ENCODE measurements at places on chromosomes 11 and 22.

DNA sequence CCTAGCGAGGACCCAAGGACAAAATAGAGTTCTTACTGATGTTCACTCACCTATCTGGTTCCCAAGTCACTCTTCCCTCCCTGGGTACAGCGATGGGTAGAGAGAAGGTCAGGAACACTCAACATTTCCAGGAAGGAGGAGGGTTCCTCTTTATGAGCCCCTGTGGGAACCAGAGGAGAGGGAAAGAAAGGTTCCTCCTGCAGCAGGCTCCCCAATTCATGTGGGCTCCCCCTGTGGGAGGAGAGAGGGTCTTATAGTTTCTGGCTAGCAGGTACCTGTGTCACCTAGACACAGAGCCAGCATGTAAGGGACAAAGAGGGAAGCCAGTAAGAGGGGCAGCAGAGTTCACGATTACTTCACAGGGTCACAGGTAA is 93.5 kb downstream of the DBX1 start:
- DNase-seq = no peak
- H3K4me1 ChIP-seq = no peaks in the 10 kb centered on the region
- H3K4me3 ChIP-seq = no peak overlapping the region

DNA sequence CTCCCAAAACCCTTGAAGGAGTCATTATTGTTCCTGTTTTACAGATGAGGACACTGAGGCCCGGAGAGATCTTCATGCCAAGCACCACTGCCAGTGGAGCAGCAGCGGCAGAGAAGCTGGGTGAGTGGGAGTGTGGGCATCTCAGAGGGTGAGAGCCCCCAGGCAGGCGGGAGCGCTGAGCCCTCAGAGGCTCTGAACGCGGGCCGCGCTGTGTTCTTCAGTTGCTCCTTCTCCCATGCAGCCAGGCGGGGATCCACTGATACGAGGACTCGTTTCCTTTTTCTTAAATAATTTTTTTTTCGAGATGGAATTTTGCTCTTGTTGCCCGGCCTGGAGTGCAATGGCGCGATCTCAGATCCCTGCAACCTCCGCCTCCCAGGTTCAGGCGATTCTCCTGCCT is 47.0 kb downstream of the TPBGL start:
- DNase-seq = no peak
- H3K27me3 ChIP-seq = no peaks in the 10 kb centered on the region
- H3K4me3 ChIP-seq = no peak overlapping the region
- peaks cover 9% of the 10 kb centered on the region for H3K36me3 ChIP-seq
- no peak overlapping the region for H3K27ac ChIP-seq
- no peaks in the 10 kb centered on the region for H3K4me1 ChIP-seq

- H3K27me3 ChIP-seq = no peaks in the 10 kb centered on the region
- no peaks in the 10 kb centered on the region for H3K4me1 ChIP-seq
- no peaks in the 10 kb centered on the region for H3K36me3 ChIP-seq
- H3K4me3 ChIP-seq = peak overlapping the region; percentile 78
- no peak for DNase-seq
These were observed 816 bp upstream of the PLEKHA7 start for GRCh38 chr11:17014833-17015626.

GRCh38 chr22:43094085-43094484 is 4.9 kb upstream of the TTLL1 start:
- no peaks in the 10 kb centered on the region for H3K4me1 ChIP-seq
- H3K4me3 ChIP-seq = no peak overlapping the region
- no peak overlapping the region for H3K27ac ChIP-seq

- no peak for DNase-seq
- H3K4me1 ChIP-seq = no peaks in the 10 kb centered on the region
- no peaks in the 10 kb centered on the region for H3K36me3 ChIP-seq
- no peak overlapping the region for H3K4me3 ChIP-seq
- H3K27me3 ChIP-seq = no peaks in the 10 kb centered on the region
These were observed 87.1 kb upstream of the OPCML start for GRCh38 chr11:133619397-133619796.

DNA sequence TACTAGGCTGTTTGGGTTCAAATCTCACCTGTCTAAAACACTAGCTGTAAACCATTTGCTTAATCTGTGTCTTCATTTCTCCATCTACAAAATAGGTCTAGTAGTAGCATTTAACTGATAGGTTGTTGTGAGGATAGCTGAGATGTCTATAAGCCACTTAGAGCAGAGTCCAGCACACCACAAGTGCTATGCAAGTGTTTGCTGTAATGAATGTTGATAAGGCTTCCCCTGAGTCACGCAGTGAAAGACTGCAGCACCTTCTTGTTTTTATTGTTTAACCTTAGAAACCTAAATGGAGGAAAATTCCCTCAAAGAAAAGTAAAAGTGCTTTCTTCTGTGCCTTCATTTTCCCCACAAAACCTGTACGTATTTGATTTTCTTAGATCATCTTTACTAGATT is 23.1 kb upstream of the LDHA start:
- H3K27me3 ChIP-seq = no peaks in the 10 kb centered on the region
- no peaks in the 10 kb centered on the region for H3K36me3 ChIP-seq
- H3K4me3 ChIP-seq = no peak overlapping the region
- H3K4me1 ChIP-seq = peaks cover 6% of the 10 kb centered on the region

DNA sequence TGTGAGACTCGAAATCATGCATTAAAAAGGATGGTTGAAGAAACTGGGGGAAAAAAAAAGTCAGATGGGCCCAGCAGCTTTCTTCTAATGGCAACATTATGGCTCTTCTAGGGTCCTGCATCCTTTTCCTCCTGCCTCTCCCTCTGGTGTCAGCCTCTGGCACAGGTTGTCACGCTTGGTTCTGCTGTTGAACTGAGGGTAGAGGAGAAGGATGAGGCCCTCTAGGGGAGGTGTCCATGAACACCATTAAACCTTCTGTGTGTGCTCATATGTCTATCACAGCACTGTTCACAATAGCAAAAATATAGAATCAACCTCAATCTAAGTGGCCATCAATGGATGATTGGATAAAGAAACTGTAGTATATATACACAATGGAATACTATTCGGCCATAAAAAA is 36.0 kb downstream of the BUD13 start:
- peaks cover 4% of the 10 kb centered on the region for H3K4me1 ChIP-seq
- H3K27me3 ChIP-seq = no peaks in the 10 kb centered on the region
- H3K27ac ChIP-seq = no peak overlapping the region

DNA sequence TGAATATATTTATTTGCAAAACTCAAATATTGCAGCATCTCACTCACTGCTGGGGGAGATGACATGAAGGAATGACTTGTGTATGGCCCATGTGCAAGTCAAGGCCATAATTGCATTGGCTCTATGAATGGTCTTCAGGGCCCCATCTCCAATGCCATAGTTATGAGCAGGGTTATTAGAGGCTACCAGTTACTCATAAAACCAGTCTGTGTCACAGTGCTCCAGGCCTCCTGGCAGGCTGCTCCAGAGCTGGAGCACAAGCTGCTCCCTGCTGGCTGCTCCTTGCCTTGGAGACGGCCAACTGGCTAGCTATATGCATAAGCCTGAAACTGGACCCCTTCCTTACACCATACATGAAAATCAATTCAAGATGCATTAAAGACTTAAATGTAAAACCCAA is 145.7 kb downstream of the TRPC6 start:
- no peak overlapping the region for H3K27ac ChIP-seq
- DNase-seq = no peak
- no peaks in the 10 kb centered on the region for H3K4me1 ChIP-seq
- H3K36me3 ChIP-seq = no peaks in the 10 kb centered on the region
- H3K27me3 ChIP-seq = no peaks in the 10 kb centered on the region

- no peaks in the 10 kb centered on the region for H3K36me3 ChIP-seq
- H3K4me3 ChIP-seq = no peak overlapping the region
- H3K27ac ChIP-seq = no peak overlapping the region
These were observed 9.4 kb upstream of the PRR5 start for GRCh38 chr22:44692662-44693007.

- no peak overlapping the region for H3K4me3 ChIP-seq
- no peak overlapping the region for H3K27ac ChIP-seq
- no peak for DNase-seq
- no peaks in the 10 kb centered on the region for H3K27me3 ChIP-seq
These were observed 82.0 kb upstream of the ARHGAP32 start for GRCh38 chr11:129273944-129274711.

- H3K4me1 ChIP-seq = no peaks in the 10 kb centered on the region
- no peak for DNase-seq
- peaks cover 8% of the 10 kb centered on the region for H3K36me3 ChIP-seq
- H3K27me3 ChIP-seq = no peaks in the 10 kb centered on the region
These were observed 26.6 kb downstream of the HPS5 start for GRCh38 chr11:18295316-18295715.

DNA sequence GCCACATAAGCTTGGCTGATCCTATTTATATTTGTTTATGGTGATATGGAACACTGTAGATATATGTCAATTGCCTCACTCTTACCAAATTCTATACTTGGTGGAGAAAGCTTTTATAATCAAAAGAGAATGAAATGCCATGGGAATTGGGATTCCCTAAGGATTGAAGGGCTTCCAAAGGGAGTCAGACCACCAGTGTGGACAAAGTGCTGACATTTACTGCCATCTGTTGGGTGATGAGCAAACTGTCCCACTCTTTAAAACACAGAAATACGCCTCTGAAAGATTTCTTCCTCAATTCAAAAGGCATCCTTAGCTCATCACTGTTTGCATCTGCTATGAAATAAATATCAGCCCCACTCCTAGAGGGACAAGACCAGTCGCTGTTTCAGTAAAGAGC is 7.1 kb downstream of the SLC1A2 start:
- DNase-seq = no peak
- no peaks in the 10 kb centered on the region for H3K4me1 ChIP-seq

- DNase-seq = no peak
- H3K27me3 ChIP-seq = peaks cover 2% of the 10 kb centered on the region
- H3K4me3 ChIP-seq = no peak overlapping the region
- no peak overlapping the region for H3K27ac ChIP-seq
- H3K36me3 ChIP-seq = no peaks in the 10 kb centered on the region
These were observed 3.1 kb downstream of the APOBEC3G start for GRCh38 chr22:39080052-39080762.

DNA sequence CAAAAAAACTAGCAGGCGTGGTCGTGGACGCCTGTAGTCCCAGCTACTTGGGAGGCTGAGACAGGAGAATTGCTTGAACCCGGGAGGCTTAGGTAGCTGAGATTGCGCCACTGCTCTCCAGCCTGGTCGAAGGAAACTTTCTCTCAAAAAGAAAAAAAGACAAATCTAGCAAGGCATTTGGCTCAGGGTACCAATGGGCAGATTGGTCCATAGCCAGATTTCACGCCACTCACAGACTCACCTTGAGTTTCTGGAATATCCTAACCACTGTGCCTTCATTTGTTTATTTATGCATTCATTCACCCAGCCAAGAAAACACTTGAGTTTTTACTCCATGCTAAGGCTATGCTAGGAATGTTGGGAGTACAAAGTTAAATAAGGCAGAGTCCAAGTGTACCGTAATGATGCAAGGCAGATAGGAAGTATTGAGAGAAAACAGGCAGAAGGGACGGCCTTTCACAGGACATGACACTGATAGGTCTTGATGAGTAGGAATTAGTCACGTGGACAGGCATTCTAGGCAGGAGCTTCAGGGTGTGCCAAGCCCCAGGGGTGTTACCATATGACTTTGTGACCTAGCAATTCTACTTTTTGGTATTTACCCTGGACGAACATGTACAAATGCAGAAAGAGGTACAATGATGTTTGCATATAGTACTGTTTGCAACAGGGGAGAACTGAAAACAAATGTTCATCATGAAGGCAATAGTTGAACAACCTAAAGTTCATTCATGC is 3.0 kb upstream of the PACSIN3 start:
- H3K27me3 ChIP-seq = no peaks in the 10 kb centered on the region
- no peak overlapping the region for H3K4me3 ChIP-seq
- peak overlapping the region; percentile 95 for H3K27ac ChIP-seq
- H3K36me3 ChIP-seq = no peaks in the 10 kb centered on the region

DNA sequence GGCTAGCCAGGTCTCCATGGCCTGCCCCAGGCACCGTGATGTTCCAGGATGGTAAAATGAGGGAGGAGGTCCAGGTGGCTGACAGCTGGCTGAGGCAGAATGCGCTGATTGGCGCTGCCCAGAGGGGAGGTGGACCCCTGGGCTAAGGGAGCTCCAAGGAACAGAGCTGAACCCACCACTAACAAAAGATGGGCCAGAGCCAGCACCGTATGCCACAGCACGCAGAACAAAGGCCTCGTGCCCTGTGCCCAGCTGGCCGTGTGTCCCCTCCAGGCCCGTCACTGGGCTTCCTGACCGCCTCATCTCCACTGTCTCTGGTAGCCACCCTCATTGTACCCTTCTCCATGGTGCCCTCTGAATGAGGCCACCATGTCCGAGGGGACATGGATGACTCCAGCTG is 19.6 kb upstream of the PRODH start:
- no peaks in the 10 kb centered on the region for H3K4me1 ChIP-seq
- DNase-seq = no peak
- no peaks in the 10 kb centered on the region for H3K36me3 ChIP-seq
- no peak overlapping the region for H3K4me3 ChIP-seq

GRCh38 chr11:1299621-1300020 is 9.8 kb downstream of the TOLLIP start:
- H3K36me3 ChIP-seq = peaks cover 17% of the 10 kb centered on the region
- H3K27ac ChIP-seq = peak overlapping the region; percentile 91
- no peaks in the 10 kb centered on the region for H3K27me3 ChIP-seq

GRCh38 chr11:127050186-127050585 is 49.6 kb upstream of the KIRREL3 start:
- no peaks in the 10 kb centered on the region for H3K4me1 ChIP-seq
- H3K27me3 ChIP-seq = no peaks in the 10 kb centered on the region
- no peaks in the 10 kb centered on the region for H3K36me3 ChIP-seq
- no peak overlapping the region for H3K4me3 ChIP-seq

Measured in psoas muscle (tissue), 8 donors.